CD4-positive, alpha-beta T cell treated with Interleukin-4 for 4 hours (primary cell): ENCODE measurements at places on chromosomes 2 and 18.
A peak's percentile ranks its signal among the peaks of the same experiment; 100 is the strongest.

GRCh38 chr18:33580546-33580945 lies 2.5 kb downstream of the ASXL3 start:
- DNase-seq, result no peak

GRCh38 chr2:37244017-37244416 lies 12.6 kb downstream of the NDUFAF7 start:
- DNase-seq, result peak; percentile 10

DNA sequence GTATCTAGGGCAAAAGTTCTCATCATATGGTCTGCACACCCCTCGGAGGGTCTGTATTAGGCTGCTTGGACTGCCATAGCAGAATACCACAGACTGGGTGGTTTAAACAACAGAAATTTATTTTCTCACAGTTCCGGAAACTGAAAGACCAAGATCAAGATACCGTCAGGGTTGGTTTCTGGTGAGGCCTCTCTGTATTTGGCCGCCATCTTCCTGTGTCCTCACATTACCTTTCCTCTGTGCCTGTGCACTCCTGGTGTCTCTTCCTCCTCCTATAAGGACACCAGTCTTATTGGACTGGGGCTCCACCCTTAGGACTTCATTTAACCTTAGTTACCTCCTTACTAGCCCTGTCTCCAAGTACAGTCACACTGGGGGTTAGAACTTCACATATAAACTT lies 132.5 kb downstream of the NCOA1 start:
- DNase-seq, result no peak

- DNase-seq, result no peak
Measured at GRCh38 chr2:197359859-197360258, 49.3 kb upstream of the ANKRD44 start.

GRCh38 chr2:233270366-233270765 lies 18.9 kb downstream of the ATG16L1 start:
- peak; percentile 57 for DNase-seq

DNA sequence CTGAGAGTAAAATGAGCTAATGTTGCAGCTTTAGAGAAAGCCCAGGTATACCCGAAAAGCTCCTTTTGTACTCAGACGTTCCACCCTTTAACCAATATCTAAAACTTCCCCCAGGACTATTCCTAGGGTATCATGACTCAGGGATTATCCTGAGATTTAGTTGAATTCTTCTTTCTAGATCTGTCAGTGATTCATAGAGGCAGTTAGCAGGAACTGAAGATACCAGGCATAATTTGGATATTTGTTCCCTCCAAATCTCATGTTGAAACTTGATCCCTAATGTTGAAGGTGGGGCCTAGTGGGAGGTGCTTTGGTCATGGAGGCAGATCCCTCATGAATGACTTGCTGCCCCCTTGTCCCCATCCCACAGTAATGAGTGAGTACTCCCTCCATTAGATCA lies 161.2 kb upstream of the LRP1B start:
- DNase-seq, result no peak

DNA sequence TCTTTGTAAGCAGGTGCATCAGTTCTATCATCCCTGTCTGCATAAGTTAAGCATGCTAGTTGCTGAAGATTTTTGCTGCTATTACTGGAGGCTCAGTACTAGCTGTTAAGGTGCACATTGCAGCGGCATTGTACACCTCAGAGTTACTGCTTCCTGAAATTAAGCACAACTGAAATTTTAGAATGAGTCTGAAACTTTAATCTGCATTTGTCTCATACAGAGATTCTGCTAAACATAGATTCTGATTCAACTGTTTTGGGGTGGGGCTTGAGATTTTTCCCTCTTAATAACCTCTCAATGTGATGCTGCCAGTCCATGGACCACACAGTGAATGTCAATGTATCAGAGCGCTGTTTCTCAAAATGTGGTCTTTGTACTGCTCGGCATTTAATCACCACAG lies 585.7 kb upstream of the GCFC2 start:
- no peak for DNase-seq

DNA sequence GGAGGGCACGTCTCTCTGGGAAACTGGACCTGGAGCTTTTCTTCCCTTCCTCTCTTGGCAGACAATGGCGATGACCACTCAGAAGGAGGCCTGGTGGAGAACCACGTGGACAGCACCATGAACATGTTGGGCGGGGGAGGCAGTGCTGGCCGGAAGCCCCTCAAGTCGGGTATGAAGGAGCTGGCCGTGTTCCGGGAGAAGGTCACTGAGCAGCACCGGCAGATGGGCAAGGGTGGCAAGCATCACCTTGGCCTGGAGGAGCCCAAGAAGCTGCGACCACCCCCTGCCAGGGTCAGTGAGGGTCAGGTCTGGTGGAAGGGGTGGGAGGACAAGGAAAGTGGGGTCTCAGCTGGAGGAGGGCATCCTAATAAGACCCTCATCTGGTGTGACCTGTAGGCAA lies 27.3 kb downstream of the IGFBP2 start:
- DNase-seq, result no peak

DNA sequence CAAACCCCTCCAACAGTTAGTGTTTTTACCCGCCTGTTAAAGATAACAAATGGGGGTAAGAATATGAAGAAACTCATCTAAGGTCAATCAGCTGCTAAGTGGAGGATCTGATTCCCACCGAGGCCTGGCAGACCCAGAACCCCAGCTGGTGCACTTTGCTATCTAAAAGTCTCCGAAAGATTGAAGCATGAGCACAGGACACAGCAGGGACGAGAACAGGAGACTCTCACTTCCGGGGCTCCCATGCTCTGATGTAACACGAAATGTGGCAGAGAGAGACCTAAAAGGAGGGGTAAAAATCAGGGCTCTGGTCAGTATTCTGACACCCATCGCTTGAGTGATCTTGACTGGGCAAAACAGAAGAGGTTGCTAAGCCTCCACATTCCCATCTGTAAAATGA lies 119.7 kb downstream of the PDCL3 start:
- DNase-seq, result no peak
